ENCODE measurements at places on chromosomes 7 and 10. TPM values are rescaled to one million over a fixed set of nuclear protein-coding genes. Genes with fewer than 3 reads are reported as not detected.

The SPDYE5 gene
- total RNA-seq: not detected

The CYP26C1 gene
- not detected for total RNA-seq

DNA sequence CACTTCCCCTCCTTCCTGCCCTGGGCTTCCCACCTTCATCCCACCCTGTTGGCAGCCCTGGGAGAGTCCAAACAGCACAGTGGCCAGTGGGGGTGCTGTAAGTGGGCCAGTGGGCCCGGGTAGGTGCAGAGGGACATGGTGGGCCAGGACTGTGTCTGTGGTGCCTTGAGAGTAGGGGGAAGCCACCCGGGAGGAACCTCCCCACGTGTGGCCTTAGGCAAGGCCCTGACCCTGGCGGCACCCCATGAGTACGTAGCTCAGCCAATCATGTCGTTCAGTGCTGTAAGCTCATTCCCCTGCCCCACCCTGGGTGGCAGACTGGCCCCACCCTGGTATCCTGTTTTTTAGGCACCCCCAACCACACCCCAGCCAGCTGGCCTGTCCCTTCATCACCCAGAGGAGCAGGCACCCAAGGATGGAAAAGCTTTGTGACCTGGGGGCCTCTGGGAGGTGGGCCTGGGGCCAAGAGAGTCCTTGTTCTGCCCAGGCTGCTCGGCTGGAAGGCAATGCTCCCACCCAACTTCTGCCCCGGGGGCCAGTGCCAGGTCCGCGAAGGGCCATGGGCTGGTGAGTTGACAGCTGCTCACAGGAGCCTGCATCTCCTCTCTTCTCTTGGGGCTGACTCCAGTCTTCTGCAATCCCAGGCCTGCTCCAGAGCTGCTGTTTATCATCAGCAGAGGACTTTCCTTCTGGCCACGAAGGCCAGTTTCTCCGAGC is 41.6 kb downstream of the TSPAN15 start:
- DNase-seq: no peak

DNA sequence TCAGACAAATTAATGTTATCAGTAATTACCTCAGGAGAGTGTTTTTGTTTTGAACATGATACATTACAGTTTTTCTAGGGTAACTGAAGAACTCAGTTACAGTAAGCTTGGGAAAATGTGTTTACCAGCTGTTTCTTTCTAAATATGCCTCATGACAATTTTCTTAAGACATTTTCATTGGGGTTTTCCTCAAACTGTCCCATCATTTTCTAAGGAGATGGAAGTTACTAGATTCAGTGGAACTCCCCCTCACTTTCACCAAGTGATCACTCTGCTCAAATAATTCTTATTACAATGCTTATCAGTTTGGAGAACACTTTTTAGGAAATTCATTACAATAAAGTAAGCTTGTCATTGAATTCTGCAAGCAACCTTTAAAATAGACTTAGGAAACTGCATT is 6.4 kb upstream of the SPAG6 start:
- DNase-seq: no peak

- no peak for DNase-seq
These were observed 165.4 kb upstream of the MTPN start for GRCh38 chr7:136142583-136142982.

- no peak for DNase-seq
These were observed 58.1 kb downstream of the CCDC3 start for GRCh38 chr10:12943425-12943824.

DNA sequence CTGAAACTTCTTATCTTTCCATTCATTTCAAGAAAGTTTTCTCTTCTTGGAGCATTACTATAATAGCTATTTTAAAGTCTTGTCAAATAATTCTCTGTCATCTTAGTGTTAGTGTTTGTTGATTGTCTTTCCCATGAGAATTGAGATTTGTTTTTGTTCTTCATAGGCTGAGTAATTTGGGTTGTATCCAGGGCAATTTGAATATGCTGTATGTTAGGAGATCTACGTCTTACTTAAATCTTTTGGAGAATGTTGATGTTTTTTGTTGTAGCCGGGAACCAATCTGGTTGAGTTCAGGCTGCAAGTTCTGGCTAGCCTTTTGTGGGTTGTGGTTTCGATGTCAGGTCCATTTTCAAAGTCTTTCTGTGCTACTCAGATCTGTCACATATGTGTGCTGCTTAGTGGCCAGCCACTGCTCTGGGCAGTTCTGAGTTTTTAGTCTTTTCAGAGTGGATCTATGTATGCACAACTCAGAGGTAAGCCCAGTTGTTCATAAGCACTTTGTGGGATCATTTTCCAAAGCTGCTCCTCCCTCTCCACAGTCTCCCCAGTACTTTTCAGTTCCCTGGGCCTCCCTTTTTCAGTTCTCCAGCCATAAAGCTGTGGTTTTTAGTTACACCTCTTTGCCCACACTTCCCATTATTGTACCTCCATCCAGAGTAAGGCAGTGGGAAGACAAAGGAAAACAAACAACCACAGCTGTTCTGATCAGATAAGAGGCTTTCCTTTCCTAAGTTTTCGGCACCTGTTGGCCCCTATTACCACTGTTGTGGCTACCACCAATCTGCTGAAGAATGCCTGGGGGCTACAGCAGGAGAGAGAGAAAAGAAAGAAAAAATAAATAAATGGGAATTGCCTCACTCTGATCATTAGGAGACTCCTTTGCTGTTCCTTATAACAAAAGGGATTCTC is 4.7 kb upstream of the CCNJ start:
- no peak for DNase-seq

Data from activated T-helper 1 cell treated with anti-CD3 and anti-CD28 coated beads, Interleukin-12 subunit alpha, Interleukin-12 subunit beta, Interleukin-2, Interleukin-4 antibody, amounts not matched to agents 30 ng/mL and 10 ng/mL and 1 ng/mL, durations not matched to agents 14 hours and 24 hours and 36 hours (primary cell).